Gastrocnemius medialis (tissue), 4 donors: ENCODE measurements at places on chromosomes 13 and 19. TPM values are rescaled to one million over a fixed set of nuclear protein-coding genes. Genes with fewer than 3 reads are reported as not detected.

Gene URAD
- total RNA-seq: not detected

Gene CYP4F8
- not detected for total RNA-seq

Gene SHD
- not detected for total RNA-seq

Gene XAB2
- 32.3 TPM for total RNA-seq

DNA sequence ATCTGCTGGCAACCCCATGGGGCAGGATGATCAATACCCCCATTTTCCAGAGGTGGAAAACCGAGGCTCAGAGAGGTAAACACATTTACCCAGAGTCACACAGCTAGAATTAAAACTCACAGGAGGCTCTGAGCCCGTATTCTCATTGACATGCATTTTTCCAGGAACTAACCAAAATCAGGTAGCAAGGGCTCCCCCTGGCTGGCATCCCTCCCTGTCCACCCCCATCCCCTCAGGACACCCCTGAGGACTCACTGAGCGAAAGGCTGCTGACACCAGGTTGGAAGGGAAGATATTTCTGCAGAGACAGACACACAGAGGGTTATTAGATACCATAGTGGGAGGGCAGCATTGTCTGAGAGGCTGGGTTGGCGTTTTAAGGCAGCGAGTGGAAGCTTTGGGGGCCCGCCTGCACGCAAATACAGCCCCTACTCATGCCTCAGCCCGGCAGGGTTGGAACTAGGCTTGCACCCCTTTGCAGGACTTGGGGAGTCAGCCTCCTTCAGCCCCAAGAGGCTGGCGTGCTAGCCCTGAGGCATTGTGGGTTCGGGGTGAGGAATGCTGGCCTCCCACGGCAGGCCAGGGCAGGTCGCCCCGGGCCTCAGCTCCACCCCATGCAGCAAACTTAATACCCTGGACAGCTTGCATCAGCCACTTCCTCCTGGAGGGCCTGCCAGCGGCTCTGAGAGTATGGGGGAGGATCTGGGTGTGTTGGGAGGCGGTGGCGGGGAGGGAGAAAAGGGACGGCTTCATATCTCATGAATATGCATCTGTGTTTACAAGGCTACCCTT, 3.9 kb downstream of the SLC1A5 start:
- H3K4me3 ChIP-seq: peak overlapping the region; percentile 65
- H3K27me3 ChIP-seq: peaks cover 18% of the 10 kb centered on the region
- DNase-seq: peak; percentile 27
- H3K4me1 ChIP-seq: peaks cover 14% of the 10 kb centered on the region

- H3K4me1 ChIP-seq: peaks cover 11% of the 10 kb centered on the region
- H3K27ac ChIP-seq: peak overlapping the region; percentile 46
- H3K4me3 ChIP-seq: no peak overlapping the region
- H3K27me3 ChIP-seq: no peaks in the 10 kb centered on the region
- no peak for DNase-seq
- no peaks in the 10 kb centered on the region for H3K36me3 ChIP-seq
These were observed 78.9 kb downstream of the COL4A1 start for GRCh38 chr13:110227864-110228643.

DNA sequence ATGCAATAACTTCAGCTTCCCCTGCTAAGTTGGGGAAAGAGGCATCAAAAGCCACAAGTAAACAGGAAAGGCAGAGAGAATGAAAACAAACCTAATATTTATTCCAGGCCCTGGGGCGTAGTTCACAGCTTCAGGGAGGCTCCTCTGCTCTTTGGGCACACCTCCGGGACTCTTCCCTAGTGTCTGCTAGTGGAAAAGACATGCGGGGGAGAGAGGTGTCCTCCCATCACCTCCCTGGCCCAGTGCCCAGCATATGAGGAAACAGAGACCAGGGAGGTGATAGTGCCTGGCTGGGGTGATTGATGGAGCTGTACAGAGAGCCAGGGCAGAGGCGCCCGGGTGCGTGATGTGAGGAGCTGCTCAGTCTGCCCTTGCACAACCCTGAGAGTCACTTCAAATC, 71.0 kb downstream of the RASL11A start:
- DNase-seq: no peak
- H3K4me1 ChIP-seq: no peaks in the 10 kb centered on the region
- H3K27ac ChIP-seq: no peak overlapping the region
- H3K27me3 ChIP-seq: peaks cover 3% of the 10 kb centered on the region

DNA sequence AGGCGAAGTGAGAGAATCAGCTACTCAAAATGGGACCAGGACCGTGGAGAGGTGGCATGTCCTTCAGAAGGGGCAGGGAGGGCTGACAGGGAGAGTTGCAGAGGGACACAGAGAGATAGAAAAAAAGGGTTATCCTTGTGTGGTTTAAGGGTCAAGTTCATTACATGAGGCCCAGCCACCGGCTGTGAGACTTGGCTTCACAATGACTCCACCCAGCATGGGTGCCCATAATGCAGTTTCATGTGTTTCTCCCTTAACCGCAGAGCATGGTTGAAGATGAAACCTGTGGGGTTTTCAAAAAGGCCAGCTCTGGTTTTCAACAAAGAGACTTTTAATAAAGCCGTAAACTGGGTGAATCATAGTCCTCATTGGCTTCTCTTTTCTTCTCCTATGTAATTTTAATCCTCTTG, 164.6 kb downstream of the KLF5 start:
- H3K4me1 ChIP-seq: no peaks in the 10 kb centered on the region
- H3K4me3 ChIP-seq: no peak overlapping the region
- no peak for DNase-seq
- no peaks in the 10 kb centered on the region for H3K36me3 ChIP-seq

- no peak for DNase-seq
- no peaks in the 10 kb centered on the region for H3K27me3 ChIP-seq
- no peak overlapping the region for H3K4me3 ChIP-seq
These were observed 179.2 kb downstream of the ABCC4 start for GRCh38 chr13:95122063-95122462.
